ENCODE measurements at places on chromosomes 1 and 21.

- DNase-seq, result no peak
These were observed 131.5 kb upstream of the ZNF644 start for GRCh38 chr1:91153341-91153740.

GRCh38 chr1:238252033-238252802 is 361.5 kb upstream of the ZP4 start:
- DNase-seq, result no peak

DNA sequence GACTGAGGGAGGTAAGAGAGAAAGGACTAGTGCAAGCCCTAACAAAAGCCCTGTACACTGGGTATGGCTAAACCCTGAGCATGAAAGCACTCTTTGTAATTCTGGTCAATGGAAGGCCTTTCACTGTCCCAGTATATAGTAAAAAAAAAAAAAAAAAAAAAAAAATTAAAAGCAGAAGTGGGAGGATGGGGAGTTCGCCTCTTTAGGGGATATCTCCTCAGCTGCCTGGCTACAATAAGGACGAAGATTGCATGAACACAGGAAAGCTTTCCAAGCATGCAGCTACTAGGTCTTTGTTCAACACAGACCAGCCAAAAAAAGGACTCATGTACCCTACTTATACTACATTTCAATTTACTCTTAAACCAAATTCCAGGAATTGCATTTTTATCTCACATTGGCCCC is 59.1 kb downstream of the EIF4G3 start:
- DNase-seq, result no peak

DNA sequence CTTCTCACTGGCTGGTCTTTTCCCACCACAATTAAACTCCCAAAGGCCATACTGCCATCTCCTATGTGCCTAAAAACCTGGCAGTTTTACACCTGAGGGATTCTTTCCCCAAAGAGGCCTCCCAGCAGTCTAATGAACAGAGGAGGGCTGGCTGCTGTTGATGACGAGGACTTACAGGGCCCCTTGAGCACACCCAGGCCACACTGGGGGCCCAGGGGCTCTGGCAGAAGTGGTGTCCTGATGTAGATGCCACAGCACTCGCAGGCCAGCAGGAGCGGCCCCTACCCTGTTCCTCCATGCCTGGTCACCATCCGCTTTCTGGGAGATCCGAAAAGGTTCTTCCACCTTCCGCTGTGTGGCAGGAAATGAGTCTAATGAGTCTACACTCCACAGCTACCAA is 24.2 kb downstream of the POFUT2 start:
- DNase-seq, result no peak

DNA sequence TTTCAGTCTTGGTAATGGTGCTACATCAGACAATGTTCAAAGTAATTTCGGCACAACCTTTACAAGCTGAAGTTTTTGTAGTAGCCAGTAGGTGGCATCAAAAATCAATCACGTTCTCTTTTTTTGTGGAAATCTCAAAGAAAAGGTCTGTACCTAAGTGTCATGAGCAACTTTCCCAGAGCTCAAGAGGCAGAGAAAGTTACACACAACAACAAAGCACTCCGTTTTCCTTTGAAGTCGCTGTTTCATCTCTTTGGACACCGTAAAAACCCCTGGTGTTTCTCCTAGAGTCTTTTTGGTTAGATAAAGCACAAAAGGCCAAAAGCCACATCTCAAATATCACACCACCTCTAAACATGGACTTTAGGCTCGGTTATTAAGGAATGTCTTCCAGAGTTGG is 131.6 kb downstream of the LHX8 start:
- DNase-seq, result peak; percentile 3

DNA sequence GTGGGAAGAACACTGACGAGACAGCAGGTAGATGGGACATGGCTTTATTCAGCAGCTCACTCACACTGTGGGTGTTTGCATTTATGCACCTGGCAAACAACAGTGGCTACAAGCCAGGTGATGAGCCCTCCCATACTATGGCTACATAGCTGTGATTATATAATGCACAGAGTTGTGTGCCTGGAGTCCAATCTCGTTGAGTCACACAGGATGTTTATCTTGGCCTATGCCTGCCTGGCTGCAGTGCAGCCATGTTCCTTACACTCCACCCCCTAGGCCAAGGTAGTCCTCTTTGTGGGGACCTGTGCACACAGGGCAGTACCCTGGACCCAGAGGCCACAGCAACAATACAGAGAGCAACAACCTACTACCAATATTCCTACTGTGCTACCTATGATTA is 1643.8 kb downstream of the MRPL39 start:
- DNase-seq, result no peak

DNA sequence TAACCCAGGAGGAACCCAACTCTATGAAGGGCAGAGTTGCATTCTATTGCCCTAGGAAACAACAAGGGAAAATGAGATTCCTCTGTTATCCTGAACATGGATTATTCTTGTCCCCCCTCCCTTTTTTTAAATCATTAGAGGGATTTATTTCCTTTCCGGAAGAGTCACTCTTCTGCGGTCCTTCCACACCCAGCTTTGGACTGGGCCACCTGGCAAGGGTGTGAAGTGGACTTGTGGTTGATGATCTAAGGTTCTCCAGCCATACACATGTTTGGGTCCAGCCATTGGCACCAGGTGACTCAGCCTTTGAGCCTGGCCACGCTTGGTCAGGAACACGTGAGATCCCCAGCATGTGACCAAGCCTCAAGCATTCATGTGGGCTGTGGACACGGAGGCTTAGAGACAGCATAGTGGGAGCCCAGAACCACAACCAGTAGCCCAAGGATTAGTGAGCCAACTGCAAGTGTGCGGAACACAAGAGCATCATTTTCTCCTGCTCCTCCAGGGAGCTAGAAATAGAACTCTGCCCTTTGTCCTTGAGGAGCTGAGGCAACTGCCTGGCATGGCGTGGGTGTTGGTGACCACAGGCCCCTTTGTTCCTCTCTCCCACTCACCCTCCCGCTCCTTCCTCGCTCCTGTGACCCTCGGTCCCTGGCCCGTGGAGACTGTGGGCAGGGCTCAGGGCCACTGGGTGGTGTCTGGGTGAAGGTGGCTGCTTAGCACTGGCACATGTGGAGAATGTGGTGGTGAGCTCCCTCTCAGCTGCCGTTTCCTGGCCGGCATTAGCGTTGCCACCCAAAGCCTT is 50.1 kb downstream of the NENF start:
- no peak for DNase-seq

DNA sequence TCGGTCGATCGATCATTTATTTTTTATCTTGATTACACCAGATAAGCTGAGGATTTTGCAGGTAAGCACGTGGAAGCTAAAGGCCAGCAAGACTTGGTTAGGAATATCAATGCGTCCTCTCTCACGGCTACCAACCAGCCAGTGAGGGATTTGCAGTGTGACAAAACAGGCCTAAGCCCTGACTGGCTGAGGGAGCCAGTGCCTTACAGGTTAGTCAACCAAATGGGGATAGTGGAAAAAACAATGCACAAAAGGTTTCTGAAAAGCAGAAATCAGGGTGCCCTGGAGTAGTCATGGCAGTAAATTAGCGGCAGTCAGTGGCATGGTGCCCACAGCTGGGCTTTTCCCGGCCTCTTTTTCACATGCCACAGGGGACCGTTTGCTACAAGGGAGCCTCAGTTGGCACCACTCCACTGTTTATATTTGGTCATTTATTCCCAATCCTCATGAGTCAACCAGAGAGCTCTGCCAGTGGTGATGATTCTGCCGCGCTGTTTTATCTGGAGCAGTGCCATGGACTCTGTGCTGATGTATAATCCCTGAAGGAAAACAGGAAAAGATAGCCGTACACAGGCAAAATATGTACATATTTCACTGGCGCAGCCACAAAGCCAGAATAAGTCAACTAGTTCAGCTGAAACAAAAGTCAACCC is 167.6 kb downstream of the RHOU start:
- no peak for DNase-seq

GRCh38 chr1:143717434-143717833 is 254.4 kb downstream of the FAM72C start:
- DNase-seq, result no peak

- no peak for DNase-seq
These were observed 33.7 kb upstream of the SGIP1 start for GRCh38 chr1:66500301-66500700.

- no peak for DNase-seq
These were observed 248.4 kb downstream of the RHOU start for GRCh38 chr1:228983661-228984060.

DNA sequence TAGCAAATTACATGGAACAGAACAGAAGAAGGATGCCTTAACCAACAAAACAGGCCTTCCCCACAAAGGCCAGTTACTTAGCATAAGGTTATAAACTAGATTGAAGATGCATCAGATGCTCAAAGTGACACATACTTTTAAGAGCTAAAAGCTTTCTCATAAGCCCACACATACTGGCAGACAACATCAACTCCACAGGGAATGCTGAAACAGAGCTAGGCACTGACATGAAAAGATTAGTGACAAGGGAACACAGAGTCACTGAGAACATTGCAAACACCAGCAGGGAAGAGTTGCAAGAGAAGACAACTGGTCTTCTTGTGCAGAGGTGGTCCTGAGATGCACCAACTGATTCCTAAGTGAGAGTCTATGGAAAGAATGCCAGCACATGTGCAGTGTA is 6.9 kb downstream of the TTC13 start:
- DNase-seq, result no peak

DNA sequence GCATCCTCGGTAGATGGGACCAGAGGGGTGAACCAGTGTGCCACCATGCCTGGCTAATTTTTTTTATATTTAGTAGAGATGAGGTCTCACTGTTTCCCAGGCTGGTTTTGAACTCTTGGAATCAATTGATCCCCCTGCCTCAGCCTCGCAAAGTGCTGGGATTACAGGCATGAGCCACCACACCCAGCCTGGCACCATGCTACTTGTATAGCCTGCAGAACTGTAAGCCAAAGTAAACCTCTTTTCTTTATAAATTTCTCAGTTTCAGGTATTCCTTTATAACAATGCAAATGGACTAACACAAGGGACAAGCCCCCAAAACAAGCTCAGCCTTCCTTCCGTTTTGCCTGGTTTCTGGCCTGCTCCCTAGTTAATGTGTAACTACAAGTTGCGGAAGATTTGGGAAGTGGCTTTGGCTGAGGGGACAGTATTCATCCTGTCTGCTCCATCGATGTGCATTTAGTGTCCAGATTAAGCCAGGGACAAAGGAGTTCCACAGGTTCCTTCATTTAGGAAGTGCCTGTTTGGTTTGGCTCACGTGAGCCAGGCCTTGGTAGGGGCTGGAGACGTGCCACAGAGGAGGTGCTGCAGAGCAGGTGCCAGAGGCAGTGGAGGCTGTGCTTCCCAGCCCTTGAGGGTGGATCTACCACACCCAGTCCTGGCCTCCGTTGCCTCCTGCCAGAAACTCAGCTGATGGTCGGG is 4.4 kb downstream of the AVPR1B start:
- DNase-seq, result no peak

- DNase-seq, result no peak
These were observed 745 bp downstream of the RCSD1 start for GRCh38 chr1:167630568-167631385.

- DNase-seq, result no peak
These were observed 51.5 kb downstream of the CHRM3 start for GRCh38 chr1:239437822-239438221.

- DNase-seq, result no peak
These were observed 4.9 kb upstream of the RASSF5 start for GRCh38 chr1:206502403-206502802.

GRCh38 chr1:172121081-172121717 is 279.9 kb downstream of the DNM3 start:
- no peak for DNase-seq

DNA sequence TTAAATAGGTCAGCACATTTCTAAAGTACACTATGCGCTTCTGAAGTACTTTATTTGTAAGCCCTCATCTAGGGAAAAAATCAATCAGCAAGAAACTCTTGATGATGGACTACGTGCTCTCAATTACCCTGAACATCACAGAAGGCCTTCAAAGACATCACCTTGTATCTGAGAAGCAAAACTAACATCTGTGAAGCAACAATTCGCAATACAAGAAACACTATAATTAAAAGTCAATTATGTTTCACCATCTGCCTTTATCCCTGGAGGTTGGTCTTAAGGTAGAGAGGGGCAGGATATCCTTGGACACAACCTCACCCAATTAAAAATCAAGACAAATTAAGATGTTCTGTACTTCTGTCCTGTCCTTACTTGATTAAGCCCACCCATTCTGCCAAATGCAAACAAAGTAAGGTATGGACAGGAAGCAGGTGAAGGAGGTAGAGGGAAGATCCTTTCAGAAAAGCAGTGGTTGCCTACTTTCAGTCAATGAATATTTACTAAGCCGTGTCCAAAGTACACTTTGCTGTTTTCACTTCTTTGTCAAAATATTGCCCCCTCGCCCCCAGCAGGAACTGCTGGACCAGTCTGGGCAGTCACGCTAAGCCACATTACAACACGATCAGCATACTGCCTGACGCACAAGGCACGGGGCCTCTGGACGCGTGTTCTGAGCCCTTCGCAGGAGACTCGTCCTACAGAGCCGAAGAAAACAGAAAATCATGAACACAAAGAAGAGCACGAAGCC is 887 bp downstream of the SLC19A2 start:
- DNase-seq, result no peak

GRCh38 chr1:2072109-2072806 is 22.0 kb downstream of the PRKCZ start:
- no peak for DNase-seq

- DNase-seq, result no peak
These were observed 28.9 kb upstream of the EDN2 start for GRCh38 chr1:41513383-41513735.

- DNase-seq, result no peak
These were observed 27.5 kb downstream of the ADGRB2 start for GRCh38 chr1:31736675-31737074.

DNA sequence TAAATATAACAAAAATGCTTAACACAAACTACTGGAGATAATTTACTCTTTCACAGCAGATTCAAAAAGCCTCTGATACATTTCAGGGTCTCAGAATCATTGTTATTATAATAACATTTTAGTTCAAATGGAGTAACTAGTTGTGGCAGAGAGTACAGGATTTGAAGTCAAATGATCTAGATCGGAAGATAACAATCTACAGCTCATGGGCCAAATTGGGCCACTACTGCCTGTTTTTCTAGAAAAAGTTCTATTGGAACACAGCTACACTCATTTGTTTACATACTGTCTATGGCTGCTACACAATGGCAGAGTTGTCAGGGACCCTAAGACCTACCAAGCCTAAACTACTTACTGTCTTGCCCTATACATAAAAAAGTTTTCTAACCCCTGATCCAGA is 63.6 kb downstream of the ELAVL4 start:
- no peak for DNase-seq

DNA sequence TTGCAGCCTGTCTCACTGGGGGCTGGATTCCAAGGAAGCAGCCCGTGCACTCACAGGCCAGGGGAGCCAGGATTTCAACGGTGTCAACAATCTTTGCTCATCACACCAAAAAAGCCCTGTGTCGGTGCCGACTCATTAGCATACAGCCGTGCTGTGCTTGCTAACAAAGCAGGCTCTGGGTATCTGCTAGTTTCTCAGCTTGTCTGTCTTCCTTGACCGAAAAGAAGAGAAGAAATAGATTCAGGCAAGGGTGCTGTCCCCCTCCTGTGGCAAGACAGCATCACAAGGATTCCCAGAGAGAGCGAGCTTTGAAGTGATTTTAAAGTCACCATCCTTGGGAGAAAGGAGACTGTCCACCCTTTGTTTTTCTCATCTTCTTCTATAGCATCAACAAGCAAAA is 214.7 kb downstream of the SDCCAG8 start:
- DNase-seq, result no peak
